Ecto neural progenitor cell (in vitro differentiated cells): ENCODE measurements at places on chromosomes 1 and 21.

- no peak for DNase-seq
Observed at GRCh38 chr21:17763288-17764037, 55.7 kb downstream of the C21orf91 start.

- DNase-seq, result no peak
Observed at GRCh38 chr1:1917304-1917976, 1.6 kb downstream of the TMEM52 start.

GRCh38 chr1:221284028-221284427 lies 404.8 kb downstream of the HLX start:
- DNase-seq, result no peak

DNA sequence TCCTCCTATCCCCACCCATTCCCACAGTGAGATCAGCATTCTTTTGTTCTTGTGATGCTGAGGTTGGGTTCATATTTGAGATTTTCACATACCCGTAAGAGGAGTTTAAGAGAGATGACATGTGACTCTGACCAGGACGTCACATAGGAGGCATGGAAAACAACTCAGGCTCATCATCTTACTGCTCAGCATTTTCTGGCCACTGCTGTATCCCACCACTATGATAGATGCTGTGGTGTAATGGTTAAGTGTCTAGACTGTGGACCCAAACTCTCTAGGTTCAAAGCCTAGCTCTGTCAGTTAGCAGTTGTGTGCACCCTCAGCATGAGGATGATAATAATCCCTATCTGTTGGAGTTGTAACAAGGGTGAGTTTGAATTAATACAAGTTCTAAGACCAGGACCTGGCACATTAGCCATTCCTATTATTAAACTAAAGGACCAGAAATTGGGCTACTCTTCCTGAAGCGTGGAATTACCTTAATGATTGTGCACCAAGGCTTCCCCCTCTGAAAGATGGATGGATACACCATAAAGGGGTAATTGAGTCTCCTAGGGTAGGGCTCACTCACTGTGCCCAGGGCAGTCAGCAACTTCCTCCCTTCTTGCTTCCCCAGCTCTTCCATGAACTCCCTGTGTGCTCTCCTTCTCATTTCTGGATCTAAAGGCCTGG lies 40.9 kb downstream of the LGR6 start:
- DNase-seq, result no peak

DNA sequence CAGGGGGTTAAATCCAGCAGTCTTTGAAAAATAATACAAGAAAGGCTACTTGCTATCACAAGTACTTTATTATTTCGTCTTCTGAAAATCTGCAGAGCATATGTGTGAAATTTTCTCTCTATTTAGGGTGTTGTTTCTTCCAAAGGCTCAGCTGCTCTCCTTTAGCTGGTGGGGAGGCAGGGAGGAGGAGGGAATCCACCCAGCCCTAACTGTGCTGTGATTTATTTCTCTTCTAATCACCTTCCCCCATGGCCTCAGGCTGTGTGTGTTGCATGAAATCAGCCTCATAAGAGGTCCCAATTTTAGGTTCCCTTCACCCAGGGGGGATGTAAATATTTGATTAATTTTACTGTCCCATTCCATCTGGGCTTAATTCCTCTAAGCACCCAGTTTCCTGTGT lies 77.6 kb upstream of the PGBD5 start:
- no peak for DNase-seq

DNA sequence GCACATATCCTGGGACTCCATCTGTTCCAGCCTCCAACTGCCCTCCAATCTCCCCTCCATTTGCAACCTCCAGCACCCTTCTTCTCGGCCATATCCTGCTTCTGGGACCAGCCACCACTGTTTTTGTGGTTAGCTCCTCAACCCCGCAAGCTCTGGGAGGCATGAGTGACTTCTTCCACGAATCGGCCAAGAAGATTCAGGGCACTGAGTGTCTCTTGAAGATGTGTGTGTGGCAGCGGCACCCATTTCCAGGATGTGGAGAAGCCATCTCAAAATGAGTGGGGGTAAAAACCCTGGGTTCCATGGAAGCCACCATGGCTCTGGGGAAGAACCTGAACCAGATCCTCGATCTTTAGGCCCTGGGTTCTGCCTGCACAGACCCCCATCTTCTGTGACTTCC lies 194.6 kb downstream of the SLC45A1 start:
- no peak for DNase-seq

GRCh38 chr21:35046263-35046624 lies 2.9 kb downstream of the RUNX1 start:
- no peak for DNase-seq

- DNase-seq, result no peak
Observed at GRCh38 chr1:119160866-119161265, 20.4 kb upstream of the WARS2 start.

- no peak for DNase-seq
Observed at GRCh38 chr1:59008599-59009347, 224.9 kb upstream of the JUN start.

GRCh38 chr1:87588495-87588894 lies 259.8 kb downstream of the LMO4 start:
- no peak for DNase-seq

DNA sequence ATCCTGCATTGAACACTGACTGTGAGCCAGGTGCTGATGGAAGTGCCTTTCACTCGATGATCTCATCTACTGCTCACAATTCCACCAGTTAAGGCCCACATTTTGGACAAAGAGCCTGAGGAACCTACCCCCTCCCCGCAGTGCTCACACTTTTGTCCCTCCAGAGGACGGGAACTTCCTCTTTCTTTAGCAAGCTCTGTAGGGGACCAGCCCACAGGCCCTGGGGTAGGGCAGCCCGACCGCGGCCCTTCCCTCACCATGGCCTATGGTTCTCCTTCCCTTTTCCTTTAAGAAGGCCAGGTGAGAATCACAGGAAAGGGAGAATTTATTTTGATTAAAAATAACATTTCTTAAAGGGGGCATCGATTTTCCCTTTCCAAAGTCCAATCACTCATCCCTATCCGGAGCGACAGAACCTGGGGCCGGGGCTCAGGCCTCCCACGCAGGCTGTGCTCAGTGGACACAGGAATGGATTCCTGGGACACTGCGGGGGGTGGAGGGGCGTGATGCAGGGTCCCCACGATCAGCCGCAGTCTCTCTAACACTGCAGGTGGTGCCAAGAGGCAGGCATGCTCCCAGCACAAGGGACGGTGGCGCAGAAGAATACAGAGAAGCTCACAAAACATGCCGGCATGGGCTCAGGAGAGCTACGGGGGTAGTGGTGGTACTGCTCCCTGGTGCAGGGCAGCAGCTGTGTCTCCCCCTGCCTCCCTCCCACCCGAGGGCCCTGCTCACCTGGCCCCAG lies 8.9 kb upstream of the KCNE1 start:
- DNase-seq, result no peak

DNA sequence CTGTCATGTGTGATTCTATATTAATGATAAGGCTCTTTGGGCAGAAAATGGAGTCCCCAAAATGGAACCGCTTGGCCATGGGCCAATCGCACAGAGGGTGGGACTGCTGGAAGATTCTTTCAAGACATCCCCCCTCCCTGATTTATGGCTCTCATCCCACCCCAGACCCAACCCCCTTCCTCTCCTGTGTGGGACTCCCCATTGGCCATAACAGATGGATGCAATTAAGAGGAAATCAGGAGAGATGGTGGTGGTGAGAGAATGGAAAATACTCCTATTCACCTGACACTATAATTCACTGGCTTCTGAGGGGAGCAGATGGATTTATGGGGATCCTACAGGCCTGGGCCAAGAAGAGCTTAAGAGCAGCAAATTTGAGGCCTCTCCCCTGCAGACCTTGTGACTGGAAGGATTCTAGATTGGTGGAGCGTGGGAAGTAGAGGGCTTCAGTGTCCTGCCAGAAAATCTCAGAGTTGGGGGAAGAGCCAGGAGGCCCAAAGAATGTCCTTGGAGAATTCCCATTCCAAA lies 1.7 kb downstream of the IGFN1 start:
- DNase-seq, result no peak

DNA sequence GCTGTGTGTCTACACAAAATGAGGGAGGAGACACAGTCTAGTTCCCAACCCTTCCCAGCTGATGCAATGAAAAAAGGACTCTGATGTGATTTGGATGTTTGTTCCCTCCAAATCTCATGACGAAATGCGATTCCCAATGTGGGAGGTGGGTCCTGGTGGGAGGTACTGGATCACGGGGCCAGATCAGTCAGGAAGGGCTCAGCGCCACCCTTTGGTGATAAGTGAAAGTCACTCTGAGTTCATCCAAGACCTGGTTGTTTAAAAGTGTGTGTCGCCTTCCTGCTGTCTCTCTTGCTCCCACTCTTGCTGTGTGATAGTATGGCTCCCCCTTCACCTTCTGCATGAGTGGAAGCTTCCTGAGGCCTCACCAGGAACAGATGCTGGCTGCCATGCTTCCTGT lies 63.2 kb downstream of the GNG4 start:
- DNase-seq, result no peak
